ENCODE measurements at places on chromosomes 4 and X. TPM values are rescaled to one million over a fixed set of nuclear protein-coding genes. Genes with fewer than 3 reads are reported as not detected.
A peak's percentile ranks its signal among the peaks of the same experiment; 100 is the strongest.

DNA sequence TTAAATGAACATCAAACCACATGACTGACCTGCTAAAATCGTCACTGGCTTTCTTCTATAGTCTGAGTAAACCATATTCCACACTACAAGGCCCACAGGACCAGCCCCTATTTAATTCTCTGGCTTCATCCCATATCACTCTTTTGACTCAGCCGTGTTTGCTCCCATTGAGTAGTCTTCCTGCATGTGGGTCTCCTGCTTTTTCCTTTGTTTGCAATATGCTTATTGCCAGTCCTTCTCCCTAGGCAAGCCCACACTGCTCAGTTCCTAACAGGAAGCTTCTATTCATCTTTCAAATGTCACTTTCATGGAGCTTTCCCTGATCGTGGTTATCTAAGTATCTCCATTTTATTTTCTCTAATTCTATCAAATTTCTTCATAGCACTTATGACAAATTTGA, 329.6 kb downstream of the RAPGEF2 start:
- no peak overlapping the region for H3K27ac ChIP-seq
- H3K36me3 ChIP-seq = no peaks in the 10 kb centered on the region
- no peak overlapping the region for H3K4me3 ChIP-seq

GRCh38 chrX:124401696-124402095, 55.3 kb downstream of the SH2D1A start:
- H3K27ac ChIP-seq = no peak overlapping the region
- no peak overlapping the region for H3K4me3 ChIP-seq
- H3K27me3 ChIP-seq = peaks cover 30% of the 10 kb centered on the region
- DNase-seq = no peak

The PLAC1 gene
- total RNA-seq = 0.43 TPM

DNA sequence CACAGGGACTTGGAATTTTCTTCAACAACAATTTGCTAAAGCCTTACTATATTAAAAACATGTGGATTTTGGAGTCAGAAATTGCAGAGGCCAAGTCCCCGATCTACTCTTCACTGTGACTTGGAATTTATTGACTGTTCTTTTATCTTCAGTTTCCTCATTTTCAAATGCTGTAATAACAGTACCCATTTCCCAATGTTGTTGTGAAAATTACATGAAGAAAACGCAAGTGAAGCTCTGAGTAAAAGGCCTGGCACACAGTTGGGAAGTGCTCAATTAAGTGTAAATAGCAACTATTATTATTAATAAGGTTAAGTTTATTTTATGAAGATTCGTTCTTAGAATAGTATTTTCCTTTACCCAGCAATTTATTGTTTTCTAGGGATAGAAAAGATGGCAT, 15.7 kb downstream of the STBD1 start:
- no peaks in the 10 kb centered on the region for H3K4me1 ChIP-seq
- H3K27me3 ChIP-seq = no peaks in the 10 kb centered on the region
- no peaks in the 10 kb centered on the region for H3K36me3 ChIP-seq
- H3K4me3 ChIP-seq = no peak overlapping the region
- DNase-seq = no peak

The SORCS2 gene
- total RNA-seq = 13.4 TPM

The TMSB15C gene
- total RNA-seq = 16.5 TPM

GRCh38 chr4:167717495-167717894, 374.8 kb upstream of the ANXA10 start:
- peaks cover 2% of the 10 kb centered on the region for H3K4me1 ChIP-seq
- H3K27ac ChIP-seq = no peak overlapping the region
- H3K27me3 ChIP-seq = no peaks in the 10 kb centered on the region
- no peaks in the 10 kb centered on the region for H3K36me3 ChIP-seq

DNA sequence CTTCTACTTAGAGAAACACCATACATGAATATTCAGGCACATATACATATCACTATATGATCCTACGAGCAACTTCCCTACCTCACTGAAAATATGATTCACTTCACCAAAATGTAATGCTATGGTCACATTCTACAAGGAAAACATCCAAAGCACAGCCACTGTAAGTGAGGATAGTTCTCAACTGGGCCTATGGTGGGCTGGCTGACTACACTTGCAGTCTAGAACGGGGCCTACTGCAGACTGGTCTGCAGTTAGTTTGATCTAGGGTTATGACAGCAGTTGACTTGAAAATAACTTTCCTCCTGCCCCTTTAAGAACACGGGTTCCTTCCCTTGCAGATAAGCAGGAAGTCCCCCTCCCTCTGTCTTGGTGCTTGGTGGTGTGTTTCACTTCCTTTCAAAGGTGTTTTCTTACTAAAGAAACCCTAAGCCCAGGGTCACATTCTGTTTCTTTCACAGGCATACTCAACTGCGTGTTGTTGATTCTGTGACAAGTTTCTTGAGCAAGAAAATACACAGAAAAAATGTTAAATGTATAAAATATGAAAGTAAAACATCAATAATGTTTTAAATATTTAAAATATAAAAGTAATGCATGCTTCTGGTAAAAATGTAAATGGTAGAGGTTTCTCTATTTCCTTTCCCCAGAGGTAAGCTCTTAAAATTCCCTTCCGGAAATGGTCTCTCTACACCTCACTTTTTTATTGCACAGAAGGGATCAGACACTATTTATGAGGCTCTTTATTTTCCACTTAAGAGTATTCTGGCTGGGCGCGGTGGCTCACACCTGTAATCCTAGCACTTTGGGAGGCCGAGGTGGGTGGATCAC, 18.0 kb upstream of the TMSB4X start:
- peak overlapping the region; percentile 78 for H3K27ac ChIP-seq
- no peak for DNase-seq
- H3K4me3 ChIP-seq = no peak overlapping the region
- H3K27me3 ChIP-seq = no peaks in the 10 kb centered on the region
- H3K4me1 ChIP-seq = no peaks in the 10 kb centered on the region

DNA sequence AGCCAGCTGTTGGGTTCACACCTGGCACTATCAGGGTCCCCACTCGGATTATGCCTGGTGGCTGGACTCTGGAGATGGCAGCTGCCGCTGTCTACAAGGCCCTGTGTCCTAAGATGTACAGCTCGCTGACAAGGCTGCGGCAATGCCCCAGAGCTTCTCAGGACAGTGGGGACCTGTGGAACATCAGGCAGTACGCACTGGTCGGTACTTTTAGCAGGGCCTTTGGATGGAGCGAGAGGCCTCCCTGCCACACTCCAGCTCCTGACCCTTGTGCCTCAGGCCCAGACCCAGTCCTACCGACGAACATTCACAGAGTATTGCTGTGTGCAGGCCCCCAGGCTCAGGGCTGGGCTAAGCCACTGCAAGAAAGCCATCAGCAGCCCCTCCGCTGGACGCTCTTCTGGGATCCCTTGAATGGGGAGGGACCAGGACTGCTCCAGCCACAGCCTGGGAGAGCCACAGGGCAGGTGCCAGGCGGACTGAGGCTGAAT, 45.7 kb upstream of the HMX1 start:
- no peaks in the 10 kb centered on the region for H3K36me3 ChIP-seq
- peaks cover 45% of the 10 kb centered on the region for H3K27me3 ChIP-seq
- no peak overlapping the region for H3K4me3 ChIP-seq
- peak; percentile 57 for DNase-seq
- H3K4me1 ChIP-seq = peaks cover 6% of the 10 kb centered on the region

The PPAT gene
- 20.6 TPM for total RNA-seq

Data from type B pancreatic cell (in vitro differentiated cells).